ENCODE measurements at places on chromosomes 3 and 15. TPM values are rescaled to one million over a fixed set of nuclear protein-coding genes. Genes with fewer than 3 reads are reported as not detected.

The HEXA gene
- 166 TPM for polyA plus RNA-seq

DNA sequence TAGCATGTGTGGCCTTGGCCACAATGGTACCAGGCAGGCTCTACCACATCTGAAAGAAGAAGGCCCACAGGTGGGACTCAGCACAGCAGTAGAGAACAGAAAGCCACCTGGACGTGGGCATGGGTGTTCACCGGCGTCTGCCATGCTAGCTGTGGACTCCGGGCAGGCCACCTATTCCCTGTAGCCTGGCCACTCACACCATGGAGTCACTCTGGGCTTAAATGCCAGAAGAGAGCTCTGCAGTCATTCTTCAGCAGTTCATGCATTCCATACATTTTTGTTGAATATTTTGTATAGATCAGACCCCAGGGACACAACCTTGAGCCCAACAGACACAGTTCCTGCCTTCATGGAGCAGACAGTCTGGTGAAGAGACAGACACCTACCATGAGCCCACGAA is 138.6 kb downstream of the SRGAP3 start:
- no peak for DNase-seq

- DNase-seq = no peak
Observed at GRCh38 chr15:28094732-28095521, 4.2 kb downstream of the OCA2 start.

DNA sequence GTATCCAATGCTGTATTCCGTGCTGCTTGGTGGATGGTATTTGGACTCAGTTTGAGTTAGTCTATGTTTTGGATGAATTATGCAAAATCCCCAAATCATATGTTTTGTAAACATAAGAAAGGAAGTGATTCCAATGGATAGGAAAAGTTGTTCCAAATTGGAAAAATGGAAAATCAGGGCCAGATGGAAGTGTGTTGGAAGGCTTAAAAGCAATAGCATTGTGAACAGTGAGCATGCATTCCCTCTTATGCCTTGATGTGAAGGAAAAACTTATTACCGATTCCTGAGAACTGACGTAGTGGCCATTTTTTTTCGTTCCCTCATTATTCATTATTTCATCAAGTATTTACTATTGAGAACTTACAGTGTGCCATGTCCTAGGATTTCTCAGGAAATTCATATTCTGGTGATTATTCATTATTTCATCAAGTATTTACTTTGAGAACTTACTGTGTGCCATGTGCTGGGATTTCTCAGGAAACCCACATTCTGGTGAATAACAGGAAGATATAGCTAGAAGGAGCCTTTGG is 144.1 kb upstream of the TPRG1 start:
- DNase-seq = no peak

- DNase-seq = no peak
Observed at GRCh38 chr15:68377766-68378165, 54.2 kb downstream of the ITGA11 start.

DNA sequence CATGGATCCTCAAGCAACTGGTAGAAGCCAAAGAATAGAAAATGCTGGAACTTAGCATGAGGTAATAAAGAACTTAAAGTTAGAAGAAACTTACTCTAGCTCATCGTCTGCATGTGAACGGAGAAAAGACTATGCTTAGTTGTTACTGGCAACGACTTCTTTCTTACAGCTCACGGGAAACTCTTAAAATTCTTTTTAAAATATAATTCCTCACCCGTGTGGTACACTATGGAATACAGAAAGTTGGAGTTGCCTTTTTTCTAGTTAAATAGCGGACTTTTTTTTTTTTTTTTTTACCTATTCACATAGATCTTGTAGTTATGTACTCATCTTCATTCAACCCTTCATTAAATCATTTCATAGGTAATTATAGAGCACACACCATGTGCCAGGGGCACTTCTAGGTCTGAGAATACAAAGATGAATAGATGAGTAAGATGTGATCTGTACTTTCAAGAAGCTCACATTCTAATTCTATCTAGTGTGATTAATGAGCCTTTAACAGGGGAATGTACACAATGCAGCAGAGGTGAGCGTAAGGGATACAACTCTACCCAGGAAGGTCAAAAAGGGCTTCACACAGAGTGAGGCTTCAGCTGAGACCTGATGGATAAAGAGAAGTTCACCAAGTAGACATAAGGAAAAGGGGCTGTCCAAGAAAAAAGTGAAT is 18.4 kb upstream of the KCNMB2 start:
- DNase-seq = no peak

GRCh38 chr3:160953686-160954085 is 151.5 kb downstream of the B3GALNT1 start:
- no peak for DNase-seq
